Fibroblast of skin of right quadriceps (primary cell): ENCODE measurements at places on chromosomes 12 and 14.
A peak's percentile ranks its signal among the peaks of the same experiment; 100 is the strongest.

DNA sequence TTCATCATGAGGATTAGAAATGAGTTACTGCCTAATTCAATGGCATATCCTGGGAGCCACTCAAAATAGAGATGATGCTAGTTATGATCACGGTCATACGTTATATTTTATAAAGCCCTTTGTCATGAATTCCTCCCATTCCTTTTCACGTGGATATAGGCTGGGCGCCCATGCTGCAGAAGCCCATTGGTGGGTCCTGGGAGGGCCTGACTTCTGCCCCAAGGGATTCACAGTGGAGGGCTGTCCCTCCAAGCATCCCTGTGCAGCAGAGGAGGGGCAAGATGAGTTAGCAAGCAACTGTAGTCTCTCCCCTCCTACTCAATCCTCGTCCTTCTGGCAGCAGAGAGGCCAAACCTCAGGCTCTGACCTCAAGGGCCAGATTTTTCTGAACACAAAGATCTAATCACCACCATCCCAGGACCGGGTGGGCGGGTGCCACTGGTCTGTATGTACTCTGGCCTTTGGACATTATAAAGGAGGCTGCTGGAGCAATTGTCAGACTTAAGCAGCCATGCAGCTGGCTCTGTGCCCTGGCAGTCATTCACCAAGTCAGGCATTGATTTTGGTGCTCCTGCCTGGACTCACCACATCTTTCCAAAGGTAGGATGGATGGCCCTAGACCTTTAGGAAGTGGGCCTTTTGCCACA is 8.6 kb downstream of the GLTP start:
- DNase-seq, result peak; percentile 28

GRCh38 chr14:57988445-57988844 is 122.6 kb upstream of the SLC35F4 start:
- no peak for DNase-seq

- DNase-seq, result no peak
Measured at GRCh38 chr12:100189636-100190394, 10.8 kb upstream of the ACTR6 start.

- no peak for DNase-seq
Measured at GRCh38 chr12:15861404-15861803, 20.8 kb upstream of the STRAP start.

- DNase-seq, result no peak
Measured at GRCh38 chr14:77187649-77188012, 6.0 kb downstream of the TMEM63C start.

DNA sequence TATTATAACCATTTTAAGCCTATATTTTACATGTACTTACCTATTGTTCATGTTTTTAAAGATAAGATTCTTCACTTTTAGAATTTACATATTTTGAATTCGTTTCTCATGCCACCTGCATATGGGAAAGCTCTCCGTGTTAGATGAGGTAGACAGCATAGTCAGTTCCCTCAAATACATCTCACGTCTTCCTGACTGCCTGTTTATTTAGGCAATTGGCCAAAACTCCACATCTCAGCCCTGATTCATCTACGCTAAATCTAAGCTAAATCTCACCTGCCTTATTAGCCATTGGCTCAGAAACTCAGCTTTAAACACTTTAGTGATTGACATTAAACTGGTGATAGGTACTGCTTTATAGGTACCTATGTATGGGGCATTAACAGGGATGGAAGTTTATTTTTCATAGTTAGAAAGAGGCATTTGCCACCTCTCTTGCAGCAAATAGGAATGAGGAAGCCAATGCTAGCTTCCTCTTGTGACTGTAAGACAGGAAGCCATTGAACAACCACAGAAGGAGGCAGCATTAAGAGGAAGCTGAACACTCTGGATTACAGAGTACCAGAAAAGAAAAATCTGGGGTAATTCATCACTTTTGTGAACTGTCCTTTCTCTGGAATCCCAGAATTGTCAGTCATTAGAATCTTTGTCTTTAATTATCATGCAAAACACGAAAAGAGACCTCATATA is 111.9 kb downstream of the LRFN5 start:
- no peak for DNase-seq
